GOT3 (cell line): ENCODE measurements at places on chromosomes 2 and 18.

GRCh38 chr18:60656553-60656952, 284.0 kb upstream of the MC4R start:
- DNase-seq: no peak

DNA sequence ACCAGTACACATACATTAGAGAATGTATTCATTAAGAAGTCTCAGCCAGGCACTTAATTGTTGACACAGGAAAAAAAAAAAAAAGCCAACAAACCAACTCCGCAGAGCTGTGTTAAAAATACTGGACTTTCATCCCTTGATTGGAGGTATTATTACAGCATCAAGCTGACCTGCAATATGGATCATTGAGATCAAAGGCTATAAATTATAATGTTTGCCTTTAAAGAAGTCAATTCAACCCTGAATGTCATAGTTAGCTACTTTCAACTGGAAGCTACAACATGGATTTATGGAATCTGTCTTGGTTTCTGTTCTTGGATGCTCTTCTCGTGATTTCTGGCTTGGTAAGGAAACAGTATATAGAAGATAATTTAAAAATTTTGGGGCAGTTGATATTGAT, at the start of gene MEP1B:
Gene MEP1B, plus strand, starts transcription at position 250 of the 400 bp plus-strand sequence. Its CDS starts 32 bp downstream, at position 282.
- no peak for DNase-seq

DNA sequence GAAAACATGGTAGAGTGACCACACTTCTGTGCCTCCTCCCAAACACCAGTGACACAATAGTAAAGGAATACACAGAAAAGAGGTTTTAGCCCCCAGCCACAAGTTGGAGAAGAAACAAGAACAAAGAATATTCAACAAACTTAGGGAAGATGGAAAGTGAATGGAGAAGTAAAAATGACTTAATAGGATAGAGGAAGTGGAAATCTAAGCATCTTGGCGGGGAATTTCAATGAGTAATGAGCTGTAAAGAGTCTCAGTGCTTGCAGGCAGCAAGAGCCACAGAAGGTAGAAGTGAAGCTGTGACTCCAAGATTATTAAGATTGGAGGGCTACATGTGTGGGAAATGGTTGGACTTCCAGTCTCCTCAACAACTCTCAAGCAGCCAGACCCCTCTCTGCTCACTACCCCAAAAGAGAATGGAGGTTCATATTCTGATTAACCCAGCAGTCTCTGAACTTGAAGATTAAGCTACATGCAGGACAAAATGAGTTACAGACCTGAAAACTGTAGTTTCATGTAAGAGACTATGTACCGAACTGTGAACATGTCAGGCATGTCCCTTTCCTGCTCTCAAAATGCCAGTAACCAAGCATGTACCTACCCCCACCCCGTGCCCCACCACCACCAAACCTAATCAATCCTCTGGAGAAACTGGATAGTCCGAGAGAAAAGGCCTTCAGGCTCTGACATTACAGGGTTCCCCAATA, 16.9 kb upstream of the HNRNPLL start:
- no peak for DNase-seq

DNA sequence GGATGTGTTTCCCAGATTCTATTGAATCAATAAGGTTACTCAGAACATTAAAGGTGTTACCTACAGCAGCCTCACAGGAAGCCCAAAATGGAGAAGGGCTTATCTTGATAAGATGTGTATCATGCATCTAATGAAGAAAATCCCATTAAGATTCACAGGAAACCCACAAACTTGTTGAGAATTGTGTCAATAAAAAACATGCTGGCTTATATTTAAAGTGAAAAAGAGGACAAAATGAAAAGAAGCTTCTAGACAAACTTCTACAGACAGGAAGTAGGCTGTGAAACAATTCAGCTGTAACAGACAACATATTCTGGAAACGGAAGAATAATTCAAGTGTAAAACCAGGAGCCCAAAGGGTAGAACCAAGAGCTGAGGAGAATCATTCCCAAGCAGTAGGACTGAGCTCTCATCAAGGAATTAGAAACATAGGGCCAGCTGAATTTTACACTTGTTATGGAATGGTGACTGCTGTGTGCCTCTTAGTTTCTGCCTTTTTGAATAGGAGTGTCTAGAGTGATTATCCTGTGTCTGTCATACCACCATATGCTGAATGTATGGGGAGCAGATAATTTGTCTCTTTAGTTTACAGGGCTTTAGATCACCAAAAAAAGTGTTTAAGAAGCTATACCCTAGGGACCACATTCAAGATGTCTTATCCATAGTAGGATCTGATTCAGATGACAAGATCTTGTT, 9.6 kb downstream of the IMMT start:
- no peak for DNase-seq

DNA sequence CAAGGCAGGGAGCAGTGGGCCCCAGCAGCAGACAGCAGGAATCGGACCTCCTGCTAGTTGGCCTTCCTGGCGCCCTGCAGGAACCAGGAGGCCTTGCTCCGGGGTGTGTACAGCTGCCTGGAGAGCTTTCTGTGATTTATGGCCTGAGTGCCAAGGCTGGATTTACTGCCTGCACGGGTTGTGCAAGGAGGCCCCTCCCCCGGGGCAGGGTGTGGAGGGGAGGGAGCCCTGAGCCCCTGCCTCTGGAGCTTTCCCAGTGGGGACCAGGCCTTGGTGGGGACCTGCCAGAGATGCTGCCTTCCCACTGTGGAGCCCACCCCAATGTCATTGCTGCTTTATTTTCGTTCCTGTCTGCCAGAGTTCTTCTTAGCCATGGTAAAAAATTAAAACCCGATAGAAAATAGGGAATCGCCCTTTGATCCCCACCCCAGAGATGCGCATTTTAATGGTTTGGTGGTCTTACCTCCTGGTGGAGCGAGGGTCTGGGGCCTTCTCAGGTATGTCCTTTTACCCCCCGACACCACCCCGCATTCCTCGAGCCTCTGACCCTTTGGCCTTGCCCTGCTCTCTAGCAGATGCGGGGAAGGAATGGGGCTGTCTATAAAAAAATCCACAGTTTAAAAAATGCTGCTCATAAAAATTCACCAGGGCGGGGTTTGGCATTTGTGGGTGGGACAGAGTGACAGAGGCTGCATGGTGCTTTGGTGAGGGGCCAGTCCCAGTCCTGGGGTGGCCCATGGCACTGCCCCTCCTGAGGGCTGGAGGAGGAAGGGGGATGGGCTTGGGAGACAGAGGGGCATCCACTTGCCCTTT, 6.9 kb upstream of the RALB start:
- no peak for DNase-seq

- DNase-seq: no peak
Measured at GRCh38 chr2:37919631-37920032, 5.5 kb upstream of the RMDN2 start.

- no peak for DNase-seq
Measured at GRCh38 chr18:58501066-58501896, 127.6 kb downstream of the ALPK2 start.

DNA sequence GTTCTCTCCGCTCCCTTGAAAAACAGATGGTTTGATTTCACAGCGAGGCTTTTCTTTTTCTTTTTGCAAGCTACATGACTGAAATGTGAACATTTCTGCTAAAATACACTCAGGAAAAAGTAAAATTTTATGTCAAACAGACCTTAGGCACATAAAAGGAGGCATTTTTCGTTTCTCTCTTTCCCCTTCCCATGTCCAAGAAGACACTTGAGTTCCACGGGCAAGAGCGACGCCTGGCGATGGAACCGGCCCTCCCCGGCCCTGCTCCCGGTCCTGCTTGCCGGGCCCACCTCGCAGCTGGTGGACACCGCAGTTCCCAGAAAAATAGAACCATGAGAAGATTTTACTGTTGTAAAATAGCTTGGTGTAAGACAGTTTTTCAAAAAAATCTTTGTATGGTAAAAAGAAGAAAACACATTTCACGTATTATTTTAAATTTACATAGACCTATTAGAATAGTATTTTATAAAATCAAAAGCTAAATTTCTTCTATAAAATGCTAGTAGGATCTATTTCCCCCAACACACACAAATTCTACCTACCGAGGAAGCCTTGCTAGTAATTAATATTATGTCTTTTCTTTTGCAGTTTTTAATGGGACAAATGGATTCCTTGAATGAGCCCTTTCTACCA, 2.3 kb upstream of the ALKAL2 start:
- DNase-seq: no peak

DNA sequence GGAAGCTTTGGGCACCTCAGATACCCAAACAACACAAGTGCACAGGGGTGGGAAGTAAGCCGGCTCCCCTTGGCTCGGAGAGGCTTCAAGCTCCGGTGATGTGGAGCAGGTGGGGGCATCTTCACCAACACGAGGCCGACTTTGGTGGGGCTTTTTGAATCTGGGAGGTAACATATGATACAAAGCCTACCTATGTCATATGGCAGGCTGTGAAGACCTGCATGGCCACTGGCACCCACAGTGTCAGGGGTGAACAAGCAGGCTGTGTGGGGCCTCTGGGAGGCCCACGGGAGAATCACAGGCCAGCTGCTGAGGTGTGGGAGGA, 109.0 kb downstream of the EIPR1 start:
- DNase-seq: no peak

- DNase-seq: no peak
Measured at GRCh38 chr2:119197529-119198239, 25.9 kb upstream of the STEAP3 start.

DNA sequence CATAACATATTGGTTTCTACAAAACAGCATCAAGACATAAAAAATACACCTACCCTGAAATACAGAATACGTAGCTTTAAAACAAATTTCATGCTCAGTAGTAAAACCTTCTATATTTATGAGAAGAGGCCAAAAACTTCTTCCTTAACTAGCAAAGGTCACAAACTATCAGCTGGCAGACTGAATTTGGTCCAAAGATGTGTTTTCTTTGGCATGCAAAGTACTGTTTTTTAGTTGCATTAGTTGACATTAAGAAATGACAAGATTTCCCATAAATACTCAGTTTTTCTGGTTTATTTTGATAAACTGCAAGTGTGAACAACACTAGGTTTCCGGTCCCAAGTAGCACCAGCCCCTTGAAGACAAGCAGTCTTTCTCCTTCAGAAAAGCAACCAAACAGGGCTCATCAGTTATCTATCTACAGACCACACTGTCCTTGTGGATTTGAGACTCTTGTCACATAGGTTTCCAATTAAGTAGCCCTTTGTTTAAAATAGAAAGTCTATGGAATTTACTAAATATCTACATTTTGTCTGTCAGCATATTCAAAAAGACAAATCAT, 35.6 kb downstream of the SLC25A12 start:
- DNase-seq: no peak

GRCh38 chr18:78542204-78542603, 437.4 kb upstream of the SALL3 start:
- DNase-seq: no peak

GRCh38 chr2:36369163-36369562, 13.6 kb downstream of the CRIM1 start:
- no peak for DNase-seq

DNA sequence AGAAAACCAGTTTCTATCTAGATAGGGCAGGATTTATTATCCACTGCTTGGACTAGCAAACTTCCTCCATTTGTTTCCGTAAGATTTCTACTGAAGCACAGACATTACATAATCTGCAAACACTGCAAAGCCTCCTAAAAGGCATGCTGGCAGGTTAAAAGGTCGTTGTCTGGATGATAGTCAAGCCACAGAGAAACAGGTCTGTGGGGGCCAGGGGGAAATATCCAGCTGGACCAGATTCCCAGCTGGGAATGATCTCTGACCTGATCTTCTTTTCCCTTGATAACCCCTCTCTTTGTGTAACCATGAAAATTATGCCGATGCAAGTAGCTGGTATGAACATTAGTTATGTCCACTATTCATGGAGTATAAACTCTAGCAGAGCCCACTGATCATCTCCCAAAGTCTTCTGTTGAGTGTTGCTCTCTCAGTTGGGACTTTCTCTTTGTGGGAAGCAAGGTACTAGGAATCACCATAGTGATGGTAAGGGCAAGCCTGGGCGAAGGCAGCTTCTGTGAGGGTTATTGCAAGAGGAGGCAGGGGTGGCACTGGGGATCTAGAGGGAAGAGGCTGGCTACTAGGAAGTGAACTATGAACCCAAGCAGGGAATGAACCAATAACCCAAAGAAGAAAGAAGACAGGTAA, 61.3 kb downstream of the GDF7 start:
- DNase-seq: no peak
